ENCODE measurements at places on chromosomes 6 and 20.

DNA sequence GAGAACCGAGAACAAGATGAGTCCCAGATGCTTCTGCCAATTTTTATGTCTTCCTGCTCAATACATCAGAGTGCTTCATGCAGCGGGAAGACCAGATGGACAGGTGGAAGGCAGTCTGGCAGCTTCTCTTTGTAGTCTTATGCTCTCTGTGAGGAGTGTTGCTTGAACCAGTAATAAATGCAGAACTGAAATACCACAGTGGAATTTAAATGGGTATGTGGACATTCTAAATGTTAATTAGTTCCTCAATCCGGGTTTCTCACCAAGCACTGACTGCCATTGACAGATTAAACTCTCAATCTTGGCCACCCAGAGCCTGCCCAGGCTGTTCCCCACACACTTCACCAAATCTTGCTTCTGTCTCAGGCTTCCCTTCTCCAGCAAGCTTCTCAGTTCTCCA is 695.5 kb upstream of the CHD6 start:
- no peak for DNase-seq

DNA sequence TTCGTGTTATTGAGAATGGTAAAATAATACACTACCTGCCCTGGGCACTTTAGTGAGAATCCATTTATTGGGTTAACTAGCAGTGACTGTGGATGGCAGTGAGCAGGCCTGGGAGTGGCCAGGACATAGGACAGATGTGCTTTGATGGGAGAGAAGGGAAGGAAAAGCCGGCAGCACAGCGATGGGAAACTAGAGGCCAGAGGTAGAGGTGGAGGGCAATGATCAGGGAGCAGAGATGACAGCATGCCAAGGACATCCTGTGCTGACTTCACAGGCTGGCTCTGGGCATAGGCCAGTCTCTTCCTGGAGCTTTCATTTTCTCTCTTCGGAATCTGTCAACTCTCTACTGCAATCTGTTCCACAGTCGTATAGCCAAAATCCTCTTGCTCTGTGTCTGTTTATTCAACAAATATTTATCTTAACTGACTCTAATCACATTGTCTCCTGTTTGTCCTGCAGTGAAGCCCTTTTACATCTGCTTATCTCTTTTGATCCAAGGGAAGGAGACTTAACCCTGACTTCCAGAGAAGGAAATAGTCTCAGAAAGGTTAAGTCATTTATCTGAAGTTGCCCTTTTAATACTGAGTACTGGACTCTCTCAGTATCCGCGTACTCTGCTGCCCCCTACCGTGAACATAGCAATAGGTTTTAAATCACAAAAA is 18.4 kb upstream of the MMP24 start:
- peak; percentile 80 for DNase-seq

- DNase-seq, result no peak
Observed at GRCh38 chr6:169046021-169046420, 207.6 kb downstream of the THBS2 start.

DNA sequence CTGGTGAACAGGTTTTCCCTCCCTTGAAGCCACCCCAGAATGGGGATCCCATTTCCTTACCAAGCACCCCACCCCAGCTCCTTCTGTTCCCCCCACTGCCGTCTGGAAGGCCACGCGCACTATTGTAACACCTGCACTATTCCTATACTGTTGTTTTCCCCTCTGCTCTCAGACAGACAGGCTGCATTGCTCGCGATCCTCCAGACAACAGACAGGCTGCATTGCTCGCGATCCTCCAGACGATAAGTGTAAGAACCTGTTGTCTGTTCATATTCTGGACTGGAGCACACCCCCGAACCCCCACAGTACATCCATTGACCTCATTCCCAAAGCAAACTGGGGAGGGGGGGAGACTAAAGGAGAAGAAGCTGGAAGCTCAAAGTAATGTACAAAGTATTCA is 72.7 kb downstream of the LY86 start:
- DNase-seq, result no peak
